ENCODE measurements at places on chromosomes 5 and 9.

GRCh38 chr5:157669701-157670097 lies 1.6 kb upstream of the C5orf52 start:
- DNase-seq, result no peak

DNA sequence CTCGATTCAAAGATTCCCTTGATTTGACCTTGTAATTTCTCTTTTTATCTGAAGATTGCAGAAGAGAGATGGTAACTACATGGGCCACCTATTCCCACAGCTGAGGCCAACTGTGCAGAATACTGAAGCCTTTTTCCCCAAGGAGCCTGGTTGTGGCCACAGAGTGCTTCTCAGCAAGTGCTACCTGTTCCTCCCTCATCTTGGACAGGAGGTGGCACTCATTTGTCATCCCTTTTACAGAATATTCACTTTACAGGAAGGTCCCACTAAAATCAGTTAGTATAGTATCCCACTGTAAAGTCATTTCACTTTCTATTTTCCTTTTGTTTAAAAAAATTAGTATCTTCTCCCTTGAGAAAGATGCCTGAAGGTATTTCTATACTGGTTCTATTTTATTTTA lies 346.4 kb downstream of the ARL15 start:
- DNase-seq, result peak; percentile 2

DNA sequence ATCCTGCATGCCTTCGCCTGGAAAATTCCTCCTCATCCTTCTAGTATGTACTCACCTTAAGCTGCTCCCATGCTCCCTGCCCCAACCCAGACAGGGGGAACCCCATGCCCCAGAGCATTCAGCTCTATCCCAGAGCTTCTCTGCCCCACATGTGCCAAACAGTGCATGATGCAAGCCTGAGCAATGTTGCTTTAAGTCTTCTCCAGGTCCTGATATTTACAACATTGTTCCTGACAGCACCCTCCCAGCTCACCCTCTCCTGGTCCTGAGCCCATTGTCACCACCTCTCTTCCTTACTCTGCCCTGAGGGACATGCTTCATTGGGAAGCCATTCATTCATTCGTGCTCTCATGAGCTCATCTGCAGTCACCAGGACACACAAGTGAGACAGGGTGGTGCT lies 23.4 kb upstream of the BARX1 start:
- peak; percentile 8 for DNase-seq

GRCh38 chr5:135985951-135986350 lies 31.2 kb upstream of the LECT2 start:
- DNase-seq, result no peak

GRCh38 chr5:177402271-177403043 lies 2.0 kb upstream of the PFN3 start:
- peak; percentile 57 for DNase-seq

DNA sequence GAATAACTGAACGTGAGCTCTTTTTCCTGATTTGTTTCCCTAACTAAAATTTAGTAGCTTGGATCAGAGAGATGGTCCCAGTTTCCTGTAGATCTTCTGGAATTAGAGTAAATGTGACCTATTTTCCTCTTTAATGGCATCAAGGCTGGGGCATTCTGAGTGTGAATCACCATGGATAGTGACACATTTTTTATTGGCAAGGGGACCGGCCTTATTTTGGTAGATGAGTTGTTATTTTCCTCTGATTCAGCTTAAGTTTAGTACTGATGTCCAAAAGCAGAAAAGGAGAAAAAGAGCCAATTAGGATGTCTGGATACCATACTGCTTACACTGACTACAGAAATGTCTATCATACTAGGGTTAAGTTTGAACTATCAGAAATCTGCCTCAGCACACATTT lies 68.1 kb downstream of the RNF38 start:
- DNase-seq, result no peak
